ENCODE measurements at places on chromosomes 3 and 15.

DNA sequence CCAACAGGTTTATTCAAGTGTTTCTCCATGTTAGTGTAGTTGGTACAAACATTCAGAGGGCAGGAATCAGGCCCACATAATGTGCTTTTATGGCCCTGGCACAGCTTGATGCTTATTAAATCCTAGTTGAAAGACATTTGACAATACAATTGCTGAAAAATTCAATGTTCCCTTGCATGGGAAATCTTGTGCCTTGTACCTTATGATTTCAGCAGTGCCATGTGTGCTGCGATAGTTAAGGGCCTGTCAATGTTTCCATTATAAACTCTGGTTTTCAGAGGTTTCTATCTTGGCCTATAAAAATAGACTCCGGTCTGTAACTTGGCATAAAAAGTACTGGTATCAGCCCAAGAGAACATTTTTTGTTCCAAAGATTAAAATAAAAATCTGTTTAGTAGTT lies 207.2 kb downstream of the TBC1D5 start:
- no peak for DNase-seq

- DNase-seq, result no peak
Measured at GRCh38 chr15:55893852-55894251, 99.6 kb downstream of the NEDD4 start.

- no peak for DNase-seq
Measured at GRCh38 chr15:79929412-79929811, 32.6 kb upstream of the MTHFS start.

GRCh38 chr3:188397766-188398705 lies 244.1 kb downstream of the LPP start:
- no peak for DNase-seq

DNA sequence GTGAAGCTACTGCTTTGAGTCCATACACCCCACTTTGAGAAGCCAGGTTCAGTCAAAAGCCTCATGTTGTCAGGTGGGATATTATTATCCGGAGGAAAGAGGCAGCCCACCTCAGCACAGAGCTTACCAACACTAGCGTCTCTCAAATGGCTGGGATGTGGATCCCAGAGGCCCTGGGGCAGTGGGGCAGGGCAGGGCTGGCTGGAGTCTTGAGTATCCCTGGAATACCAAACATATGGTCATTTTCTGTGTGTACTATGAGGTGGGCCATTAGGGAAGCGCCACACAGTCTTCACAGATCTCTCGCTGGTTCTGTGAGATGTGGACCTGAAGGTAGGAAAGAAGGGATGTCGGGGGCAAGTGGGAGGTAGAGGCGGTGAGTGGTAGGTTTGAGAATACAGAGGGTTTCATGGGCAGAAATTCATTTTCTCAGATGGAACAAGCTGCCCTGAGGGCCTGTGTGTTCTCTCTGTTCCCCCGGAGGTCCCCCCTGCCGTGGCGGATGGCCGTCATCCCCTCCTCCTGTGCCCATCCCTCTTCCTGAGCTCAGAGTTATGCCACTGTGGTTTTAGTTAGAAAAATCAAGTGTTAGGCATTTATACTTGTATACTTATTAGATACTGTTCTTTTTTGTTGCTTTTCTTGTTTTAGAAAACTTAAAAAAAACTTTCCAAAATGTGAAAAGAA lies 66.4 kb downstream of the USP13 start:
- no peak for DNase-seq

DNA sequence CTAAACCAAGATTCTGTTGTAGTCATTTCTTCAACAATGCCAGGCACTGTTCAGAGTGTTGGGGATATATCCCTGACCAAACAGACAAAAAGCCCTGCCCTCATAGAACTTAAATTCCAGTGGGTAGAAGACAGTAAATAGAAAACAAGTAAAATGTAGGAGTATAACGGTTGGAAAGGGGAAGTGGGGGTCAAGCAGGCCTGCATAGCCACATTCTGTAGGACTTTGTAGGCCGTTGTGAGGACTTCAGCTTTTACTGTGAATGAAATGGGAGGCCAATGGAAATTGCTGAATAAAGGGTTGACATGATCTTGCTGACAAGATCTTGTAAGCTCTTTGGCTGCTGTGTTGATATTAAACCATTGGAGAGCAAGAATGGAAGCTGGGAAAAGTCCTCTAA lies 1.8 kb downstream of the MRPS11 start:
- DNase-seq, result no peak

DNA sequence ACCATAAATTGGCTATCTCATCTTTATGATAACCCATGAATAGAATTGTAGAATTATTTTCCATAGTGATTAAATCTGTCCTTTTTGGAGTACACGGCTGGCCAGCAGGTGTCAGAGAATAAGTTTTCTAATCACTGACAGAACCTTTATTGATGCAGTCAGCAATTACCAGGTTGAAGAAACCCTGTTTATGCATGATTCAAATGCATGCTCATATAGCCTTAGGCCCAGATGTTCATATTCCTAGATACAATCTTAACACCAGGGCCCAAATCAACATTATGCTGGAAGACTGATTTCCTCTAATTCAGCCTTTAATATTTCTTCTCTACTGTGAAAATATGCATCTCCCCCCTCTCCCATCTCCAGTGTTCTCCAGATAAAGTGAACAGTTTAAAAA lies 243.5 kb upstream of the DCBLD2 start:
- no peak for DNase-seq

DNA sequence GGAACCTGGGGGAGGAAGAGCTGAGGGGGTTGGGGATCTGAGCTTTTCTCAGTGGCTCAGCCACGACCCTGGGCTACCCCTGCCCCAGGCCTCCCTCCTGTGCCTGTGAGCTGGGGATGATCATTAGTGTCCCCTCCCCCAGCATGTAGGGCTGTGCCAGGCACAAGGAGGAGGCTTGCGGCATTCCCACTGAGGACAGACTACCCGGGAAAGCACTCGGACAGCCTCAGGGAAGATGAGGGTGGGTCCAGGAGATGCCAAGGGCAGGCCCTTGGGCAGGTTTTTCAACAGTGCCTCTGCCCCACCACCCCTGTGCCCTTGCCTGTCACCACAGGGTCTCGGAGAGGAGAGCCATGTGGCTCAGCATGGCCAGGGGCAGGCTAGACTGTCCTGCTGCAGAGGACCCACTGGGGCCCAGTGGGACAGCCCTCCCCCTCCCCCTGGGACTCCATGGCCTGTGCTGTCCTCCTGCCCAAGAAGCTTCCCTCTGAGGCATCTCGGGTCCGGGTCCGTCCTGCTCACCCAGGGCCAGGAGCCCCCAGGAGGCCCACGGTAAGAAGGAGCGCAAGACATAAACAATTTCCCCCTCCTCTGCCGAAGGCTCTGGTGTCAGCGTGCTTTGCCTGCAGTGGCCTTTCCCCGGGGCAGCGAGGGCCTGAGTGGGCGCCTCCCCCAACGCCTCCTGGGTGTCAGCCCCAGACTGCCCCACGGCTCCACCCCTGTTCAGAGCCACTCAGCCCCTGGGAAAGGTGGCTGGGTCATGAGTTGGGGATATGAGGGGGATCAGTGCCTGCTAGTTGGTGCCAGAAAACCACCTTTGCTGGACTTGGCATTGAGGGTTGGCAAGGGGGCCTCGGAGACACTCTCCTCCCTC lies 192.5 kb downstream of the GOLGA6L6 start:
- no peak for DNase-seq

- peak; percentile 2 for DNase-seq
Measured at GRCh38 chr3:9503283-9503682, 50.3 kb downstream of the LHFPL4 start.

- no peak for DNase-seq
Measured at GRCh38 chr3:109132801-109133473, 3.6 kb upstream of the C3orf85 start.

GRCh38 chr3:71120012-71120411 lies 463.5 kb downstream of the FOXP1 start:
- DNase-seq, result peak; percentile 36

GRCh38 chr3:25483456-25483855 lies 55.4 kb downstream of the RARB start:
- DNase-seq, result no peak

- no peak for DNase-seq
Measured at GRCh38 chr3:49889296-49889695, 14.4 kb downstream of the MST1R start.

- no peak for DNase-seq
Measured at GRCh38 chr15:28097656-28098359, 1.3 kb downstream of the OCA2 start.

DNA sequence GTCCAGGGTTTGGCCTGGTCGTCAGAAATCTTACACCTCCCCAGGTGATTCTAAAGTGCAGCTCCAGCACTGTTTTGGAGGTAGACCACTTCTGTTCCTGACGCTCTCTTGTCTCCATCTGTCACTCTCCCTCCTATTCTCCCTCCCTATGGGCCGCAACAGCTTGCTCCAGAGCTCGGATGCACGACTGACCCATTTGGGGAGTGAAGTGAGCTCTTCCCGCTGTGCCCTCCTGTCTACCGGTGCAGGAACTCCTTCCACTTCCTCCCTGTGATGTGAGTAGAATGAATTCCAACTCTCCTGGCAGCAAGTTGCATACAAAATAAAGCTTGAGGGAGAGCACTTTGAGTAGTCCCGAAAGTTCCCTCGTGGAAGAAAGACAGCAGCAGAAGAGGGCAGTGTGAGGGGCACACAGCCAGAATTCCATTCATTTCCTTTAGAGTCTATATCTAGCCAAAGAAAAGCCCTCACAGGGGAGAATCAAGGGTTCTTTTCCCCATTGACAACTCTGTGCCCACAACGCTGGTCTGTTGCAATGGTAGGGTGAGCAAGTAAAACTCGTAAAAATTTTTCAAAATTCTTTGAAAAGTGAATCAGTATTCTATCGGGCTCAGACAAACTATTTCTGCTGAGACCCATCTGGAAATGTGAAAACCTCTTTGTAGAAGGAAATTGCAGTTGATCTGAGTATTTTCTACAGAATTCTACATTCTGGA lies 39.9 kb upstream of the BDH1 start:
- DNase-seq, result no peak

DNA sequence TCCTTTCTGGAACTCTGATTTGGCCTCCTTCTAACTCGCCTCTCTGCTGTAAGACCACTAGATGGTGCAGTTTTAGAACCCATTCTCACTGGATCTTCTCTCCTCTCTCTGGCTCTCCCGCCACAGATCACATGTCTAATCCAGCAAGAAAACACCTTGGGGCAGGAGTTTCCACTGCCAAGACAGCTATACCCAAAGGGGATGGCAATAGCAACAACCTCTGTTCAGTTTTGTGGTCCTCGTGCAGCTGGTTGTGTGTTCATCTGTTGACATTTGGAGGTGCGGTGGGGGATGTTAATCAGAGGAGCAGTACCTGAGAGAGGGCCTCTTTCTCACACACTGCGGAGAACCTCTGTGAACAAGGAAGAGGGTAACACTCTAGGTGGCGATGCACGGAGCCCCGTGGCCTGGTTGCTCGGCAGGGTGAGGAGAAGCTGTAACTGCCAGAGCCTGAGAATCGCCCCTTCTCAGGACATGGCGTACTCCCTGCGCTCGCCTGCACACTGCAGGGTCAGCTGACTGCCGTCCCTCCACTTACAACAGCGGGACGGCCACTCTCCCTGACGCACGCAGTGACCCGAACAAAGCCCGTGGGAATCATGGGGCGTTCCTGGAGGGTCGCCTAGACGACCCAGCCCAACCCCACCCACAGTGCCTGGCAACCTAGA lies at the start of gene TEX55:
Gene TEX55, plus strand, starts transcription at position 666 of the 668 bp plus-strand sequence. CDS start 25 bp downstream, outside the sequence.
- DNase-seq, result peak; percentile 12

- DNase-seq, result peak; percentile 36
Measured at GRCh38 chr3:13544293-13544831, 4.6 kb upstream of the FBLN2 start.

DNA sequence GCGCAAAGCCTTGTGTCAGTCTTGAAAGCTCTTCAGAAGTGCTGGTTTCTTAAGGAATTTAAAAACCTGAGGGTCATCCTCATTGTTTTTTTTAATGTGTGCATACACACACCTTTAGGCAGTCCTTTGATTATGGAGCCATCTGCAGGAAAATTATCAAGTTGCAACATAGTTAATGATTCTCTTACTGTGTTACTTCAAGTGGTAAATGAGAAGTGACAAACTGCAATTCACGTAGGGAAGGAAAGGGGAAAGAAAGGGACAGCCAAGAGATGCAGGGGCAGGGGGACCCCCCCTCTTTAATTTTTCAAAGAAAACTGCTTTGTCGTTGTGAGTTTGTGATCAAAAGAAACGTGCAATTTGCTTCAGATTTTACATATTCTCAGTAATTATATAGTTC lies 162.4 kb upstream of the CGNL1 start:
- DNase-seq, result no peak

- no peak for DNase-seq
Measured at GRCh38 chr15:91941871-91942658, 88.6 kb downstream of the SLCO3A1 start.

- no peak for DNase-seq
Measured at GRCh38 chr15:23616536-23616935, 31.1 kb downstream of the MAGEL2 start.

DNA sequence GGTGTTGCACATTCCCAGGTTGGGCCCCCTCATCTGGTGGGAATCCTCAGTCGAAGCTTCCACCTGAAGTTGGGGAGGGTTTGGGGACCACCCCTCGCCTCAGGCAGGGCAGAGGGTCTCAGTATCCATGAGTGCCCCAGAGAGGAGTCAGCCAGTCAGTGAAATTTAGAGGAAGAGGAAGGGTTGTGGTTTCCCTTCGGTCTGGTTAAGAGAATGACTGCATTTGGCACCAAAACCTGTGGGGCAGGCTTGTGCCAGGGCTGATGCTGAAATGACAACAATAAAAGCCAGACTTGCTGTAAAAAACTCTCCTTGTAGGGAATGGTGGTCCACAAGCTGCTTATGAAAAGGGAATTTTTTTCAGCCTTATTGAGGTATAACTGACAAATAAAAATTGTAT lies 22.6 kb downstream of the LMCD1 start:
- no peak for DNase-seq

DNA sequence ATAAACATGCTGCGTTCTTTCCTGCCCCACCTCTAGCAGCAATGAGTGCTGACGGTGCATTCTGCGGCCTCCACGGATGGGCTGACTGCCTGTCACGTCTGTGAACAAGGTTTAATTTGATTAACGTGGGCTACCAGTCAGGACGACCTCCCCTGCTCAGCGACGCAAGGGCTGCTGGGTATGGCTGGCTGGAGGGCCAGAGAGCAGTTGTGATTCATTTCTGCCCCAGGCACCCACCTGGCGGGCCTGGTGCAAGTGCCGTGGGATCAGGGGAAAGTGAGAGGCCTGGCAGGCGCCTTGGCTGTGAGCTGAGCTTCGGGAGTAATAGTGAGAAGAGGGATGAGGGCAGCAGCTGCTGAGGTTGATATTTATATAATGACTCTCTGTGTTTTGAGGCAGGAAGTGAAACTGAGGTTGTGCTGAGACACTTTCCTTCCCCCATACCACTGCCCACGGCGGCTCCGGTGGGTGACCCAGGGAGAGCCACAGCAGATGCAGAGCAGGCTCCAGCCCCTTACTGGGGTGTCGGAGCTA lies 190.4 kb upstream of the BCL6 start:
- DNase-seq, result no peak

- DNase-seq, result no peak
Measured at GRCh38 chr3:48468329-48468731, 21.8 kb downstream of the ATRIP start.

GRCh38 chr3:39376959-39377634 lies 6.1 kb upstream of the SLC25A38 start:
- DNase-seq, result no peak

- DNase-seq, result no peak
Measured at GRCh38 chr15:63915209-63915872, 81.6 kb upstream of the HERC1 start.

Measured in epithelial cell of prostate (primary cell).